ENCODE measurements at places on chromosomes 4 and X.

DNA sequence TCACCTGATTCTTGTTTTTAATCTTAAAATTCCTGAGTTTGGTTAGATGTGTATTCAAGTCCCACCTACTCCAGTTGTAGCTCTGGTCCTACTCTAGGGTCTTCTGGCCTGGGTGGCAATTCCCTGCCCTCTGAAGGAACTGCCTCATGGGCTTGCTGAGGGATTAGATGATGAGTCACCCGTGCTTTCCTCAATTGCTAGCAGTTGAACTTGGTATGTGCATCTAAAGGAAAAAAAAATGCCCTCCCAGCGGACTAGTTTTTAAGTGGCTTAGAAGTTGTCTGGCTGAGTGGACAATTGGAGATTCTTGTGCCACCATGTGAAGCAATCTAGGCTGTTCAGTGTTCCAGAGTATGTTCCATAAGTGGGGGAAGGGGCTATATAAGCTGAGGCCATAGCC lies 127.0 kb downstream of the CCNG2 start:
- no peak for DNase-seq

DNA sequence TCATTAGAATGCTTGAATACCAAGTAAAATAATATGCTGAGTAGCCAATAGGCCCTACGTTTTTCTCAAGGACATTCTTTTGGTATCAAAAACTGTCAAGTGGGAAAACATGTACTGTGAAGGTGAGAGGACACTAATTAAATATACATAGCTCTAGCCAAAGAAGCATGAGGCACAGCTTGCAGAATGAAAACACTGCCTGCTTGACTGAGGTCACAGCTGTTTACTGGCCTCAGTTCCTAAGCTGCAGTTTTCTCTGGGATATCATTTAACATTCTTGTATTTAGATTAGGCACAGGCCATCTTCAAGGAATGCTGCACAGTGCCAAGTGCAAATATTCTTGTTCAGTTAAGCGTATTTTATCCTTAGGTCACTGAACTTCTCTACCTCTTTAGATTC lies 78.6 kb downstream of the NAP1L3 start:
- DNase-seq = no peak

GRCh38 chr4:88846206-88846790 lies 148.7 kb upstream of the NAP1L5 start:
- no peak for DNase-seq

DNA sequence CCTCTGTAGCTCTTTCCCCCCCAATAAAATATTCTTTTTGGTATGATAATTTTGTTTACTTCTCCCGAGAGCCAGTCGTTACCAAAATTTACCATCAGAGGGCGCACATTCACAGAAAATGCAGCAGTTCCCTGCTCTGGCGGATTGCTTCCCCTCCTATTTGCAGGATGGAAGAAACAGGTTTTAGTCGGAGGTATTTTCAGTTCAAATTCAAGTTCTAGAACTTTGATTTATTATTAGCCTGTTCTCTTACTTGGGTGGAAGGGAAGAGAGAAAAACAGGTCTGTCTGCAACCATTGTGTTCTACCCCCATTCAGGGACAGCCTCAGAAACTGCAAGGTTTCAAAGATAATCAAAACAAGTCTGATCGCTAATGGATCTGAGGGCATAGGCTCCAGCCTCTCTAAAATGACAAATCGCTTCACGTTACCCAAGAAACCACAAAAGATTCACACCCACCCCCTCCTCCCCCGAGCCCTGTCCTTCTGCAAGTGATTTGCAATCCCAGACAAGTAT lies 263.8 kb upstream of the RPS6KA3 start:
- DNase-seq = no peak

- no peak for DNase-seq
Measured at GRCh38 chr4:101254776-101255175, 92.5 kb downstream of the PPP3CA start.
